ENCODE measurements at places on chromosomes 2 and 18.

DNA sequence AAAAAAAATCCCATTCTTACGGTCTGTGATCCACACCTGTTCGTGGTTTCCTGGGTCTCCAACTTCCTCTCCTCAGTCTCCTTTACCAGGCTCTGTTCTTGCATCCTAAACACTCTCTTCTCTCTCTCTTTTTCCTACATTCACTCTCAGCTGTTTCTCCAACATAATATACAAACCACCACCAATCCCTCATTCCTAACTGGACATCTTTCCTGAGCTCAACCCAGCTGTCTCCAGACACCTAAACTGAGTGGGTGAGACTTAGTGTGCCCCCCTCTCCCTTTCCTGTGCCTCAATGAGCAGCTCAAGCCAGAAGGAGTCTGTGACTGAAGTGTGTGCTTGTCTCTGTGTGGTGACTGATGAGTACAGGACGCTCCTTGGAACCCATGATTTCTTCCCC is 59.4 kb downstream of the LIPG start:
- no peak for DNase-seq

DNA sequence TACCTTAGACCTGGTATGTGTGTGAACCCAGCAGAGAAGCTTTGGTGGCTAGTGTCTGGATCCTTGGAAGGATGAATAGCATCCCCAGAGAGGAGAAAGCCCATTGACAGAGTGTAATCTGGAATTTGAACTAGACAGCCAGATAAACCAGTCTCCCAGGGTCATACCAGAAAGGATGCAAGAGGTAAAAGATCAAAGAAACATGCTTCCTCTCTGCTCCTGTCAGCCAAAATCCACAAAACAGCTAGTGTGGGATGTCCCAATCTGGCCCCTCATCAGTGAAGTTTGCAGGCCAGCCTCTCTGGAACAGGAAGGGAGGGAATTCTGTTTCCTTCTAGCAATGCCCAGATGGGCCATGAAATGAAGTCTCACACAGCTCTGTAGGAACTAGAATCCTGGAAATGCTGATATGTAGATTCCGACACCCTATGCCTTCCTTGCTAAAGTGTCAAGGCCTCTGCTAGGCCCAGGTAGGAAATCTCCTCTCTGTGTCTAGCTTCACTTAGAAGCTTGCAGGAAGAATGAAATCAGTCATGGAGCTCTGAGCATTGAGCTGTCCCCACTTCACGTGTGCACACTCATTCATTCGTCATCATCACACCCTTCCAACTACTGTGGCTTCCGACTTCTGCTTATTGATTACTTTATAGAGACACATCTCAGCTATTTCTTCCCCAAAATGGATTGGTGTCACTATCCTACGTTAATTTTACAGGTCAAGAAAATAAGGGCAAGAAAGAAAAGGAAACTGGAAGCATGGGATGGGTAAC is 38.0 kb downstream of the EVA1A start:
- DNase-seq: no peak

DNA sequence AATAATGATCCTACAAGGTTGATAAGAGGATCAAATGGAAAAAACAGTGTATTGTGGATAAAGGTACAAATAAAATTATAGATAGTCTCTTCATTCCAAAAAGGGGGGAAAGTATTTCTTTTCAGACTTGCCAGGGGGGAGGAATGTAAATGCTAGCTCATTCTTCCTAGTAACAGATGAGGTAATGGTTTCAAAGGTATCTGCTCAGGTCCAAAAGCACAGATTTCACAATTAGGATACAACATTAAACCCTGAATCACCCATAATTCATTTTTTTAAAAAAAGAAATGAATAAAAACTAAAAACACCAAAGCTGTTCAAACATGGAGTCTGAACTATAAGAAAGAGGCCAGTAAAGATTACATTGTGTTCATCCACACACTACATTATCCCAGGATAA is 142.0 kb downstream of the ATAD2B start:
- DNase-seq: no peak

DNA sequence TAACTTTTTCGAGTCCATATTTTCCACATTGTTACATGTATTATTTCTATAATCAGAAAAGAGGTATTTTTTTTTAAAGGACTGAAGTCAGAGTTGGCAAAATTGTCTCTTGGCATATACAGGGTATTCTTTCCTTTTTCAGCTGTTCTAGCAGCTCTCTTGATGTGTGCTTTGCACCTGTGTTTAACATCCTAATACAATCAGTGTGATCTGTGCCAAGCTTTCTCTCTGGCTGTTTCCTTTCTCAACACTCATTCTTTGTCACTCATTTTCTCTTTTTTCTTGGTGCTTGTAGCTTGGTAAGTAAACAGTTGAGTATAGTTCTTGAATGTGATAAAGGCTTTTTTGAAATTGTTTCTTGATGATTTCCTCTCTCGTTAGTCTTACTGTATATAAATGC is 9.2 kb downstream of the RNMT start:
- DNase-seq: no peak

GRCh38 chr2:218898109-218898878 is 17.6 kb downstream of the WNT10A start:
- peak; percentile 15 for DNase-seq

DNA sequence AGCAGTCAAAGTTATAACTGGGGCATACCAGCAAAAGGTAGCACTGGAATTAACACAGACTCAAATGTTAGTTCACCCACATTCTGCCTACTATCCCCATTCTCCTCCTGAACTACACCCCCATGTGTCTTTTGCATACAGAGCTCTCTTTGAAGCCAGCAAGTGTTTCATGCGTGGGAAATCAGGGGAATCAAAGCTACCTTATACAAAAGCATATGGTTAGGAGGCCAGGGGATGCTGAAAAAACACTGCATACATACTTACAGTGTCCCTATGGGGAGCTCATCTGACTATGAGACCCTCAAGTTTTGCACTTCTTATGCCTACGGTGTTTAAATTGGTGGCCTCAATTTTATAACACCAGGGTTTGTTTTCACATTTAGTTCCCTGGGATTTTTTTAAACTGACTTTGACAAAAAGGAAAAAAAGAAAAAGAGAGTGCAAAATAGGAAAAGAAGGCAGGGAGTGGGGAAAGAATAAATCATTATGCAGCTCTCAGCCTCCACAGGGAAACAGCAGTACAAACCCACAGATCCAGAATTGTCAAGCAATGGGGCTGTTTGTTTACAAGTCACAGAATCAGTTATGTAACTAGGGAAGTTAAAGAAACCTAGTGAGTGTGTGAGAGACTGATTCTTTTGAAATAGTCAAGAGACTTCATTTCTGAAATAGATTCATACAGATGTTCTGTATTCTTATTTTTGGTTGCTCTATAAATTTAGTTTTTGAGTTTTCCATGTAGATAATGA is 20.1 kb upstream of the PPP3R1 start:
- peak; percentile 84 for DNase-seq
